ENCODE measurements at places on chromosomes 3 and 15.

GRCh38 chr3:150372320-150372719, 35.8 kb upstream of the TSC22D2 start:
- no peak for DNase-seq

DNA sequence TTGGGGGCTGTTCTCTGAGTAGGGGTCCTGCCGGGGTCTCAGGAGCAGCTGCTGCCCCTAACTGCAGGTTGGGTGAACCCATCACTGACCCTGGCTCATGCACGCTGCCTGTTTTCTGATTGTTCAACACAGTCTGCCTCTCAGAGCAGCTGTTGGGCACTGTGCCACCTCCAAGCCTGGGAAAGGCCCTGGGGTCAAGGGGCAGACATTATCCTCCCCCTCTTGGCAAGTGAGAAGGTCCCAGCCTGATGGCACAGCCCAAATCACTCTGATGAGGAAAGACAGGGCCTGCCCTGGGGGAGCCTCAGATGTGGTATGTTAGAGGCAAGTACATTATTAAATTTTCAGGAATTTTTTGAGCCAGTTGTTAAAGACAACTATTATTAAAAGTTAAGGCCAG, 14.1 kb upstream of the GNAT1 start:
- DNase-seq = no peak

GRCh38 chr3:110542552-110543150, 529.0 kb upstream of the NECTIN3 start:
- no peak for DNase-seq

DNA sequence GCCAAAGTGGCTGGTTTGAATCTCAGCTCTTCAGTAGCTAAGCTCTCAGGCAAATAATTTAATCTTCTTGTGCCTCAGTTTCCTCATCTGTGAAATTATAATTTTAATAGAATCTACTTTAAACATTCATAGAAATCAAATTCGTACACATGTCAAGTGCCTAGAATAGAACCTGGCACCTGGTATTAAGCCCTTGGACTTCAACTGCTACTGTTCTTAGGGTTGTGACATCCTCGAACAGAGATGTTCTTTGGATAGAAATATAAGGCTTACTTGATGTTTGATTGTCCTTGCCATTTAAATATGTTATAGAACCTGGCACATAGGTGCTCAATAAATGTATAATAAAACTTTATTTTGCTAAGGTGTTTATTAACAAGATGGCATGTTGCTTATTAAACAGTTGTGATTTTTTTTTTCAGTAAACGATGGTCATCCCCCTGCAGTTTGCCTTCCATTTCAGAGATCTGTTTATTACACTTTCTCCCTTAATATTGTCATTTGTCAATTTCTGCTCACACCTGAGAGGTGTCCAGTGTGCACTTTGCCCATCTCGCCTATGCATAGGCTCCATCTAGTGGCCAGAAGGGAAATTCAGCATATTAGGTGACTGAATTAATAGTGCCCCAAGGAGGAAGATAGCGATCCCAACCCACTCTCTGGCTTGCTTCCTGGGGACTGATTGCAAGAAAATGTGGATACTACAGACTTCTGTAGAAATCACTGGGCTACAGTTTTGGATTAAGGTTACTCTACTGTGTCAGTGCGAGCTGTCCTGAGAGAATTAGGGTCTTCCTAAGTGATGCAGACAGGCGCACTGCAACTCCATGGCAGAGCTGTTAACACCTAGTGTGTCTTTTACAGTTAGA, 10.7 kb downstream of the IGF1R start:
- DNase-seq = no peak

DNA sequence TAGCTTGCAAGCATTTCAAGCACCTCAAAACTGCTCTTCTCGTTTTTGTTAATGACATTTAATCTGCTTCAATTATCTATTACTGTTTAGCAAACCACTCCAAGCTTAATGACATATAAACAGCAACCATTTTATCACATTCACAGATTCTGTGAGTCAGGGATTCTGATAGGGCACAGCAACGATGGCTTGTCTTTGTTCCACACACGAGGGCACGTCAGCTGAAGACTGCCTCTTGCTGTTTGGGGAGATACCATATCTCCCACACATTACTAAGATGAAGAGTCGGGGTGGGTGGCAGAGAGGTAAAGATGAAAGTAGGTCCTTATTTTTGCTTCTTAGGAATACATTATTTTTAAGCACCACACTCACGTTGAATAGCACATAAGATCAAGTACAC, 19.3 kb downstream of the CPOX start:
- DNase-seq = no peak

DNA sequence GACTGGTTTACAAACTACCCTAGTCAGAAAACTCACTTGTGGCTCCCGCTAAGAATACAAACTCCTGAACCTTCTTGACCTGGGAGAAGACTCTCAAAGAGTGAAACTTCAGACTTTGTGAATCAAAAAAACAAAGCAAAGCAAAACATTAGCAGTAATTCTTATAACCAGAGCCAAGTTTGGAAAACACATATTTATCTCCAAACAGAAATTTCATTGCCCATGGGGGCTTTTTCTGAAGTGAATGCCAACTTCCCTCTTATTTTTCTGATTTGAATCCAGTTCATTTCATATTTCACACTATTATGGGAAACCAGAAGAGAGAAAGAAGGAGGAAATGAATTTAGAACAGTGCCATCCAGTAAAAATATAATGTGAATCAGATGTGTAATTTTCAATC, 55.7 kb upstream of the ZNF385D start:
- no peak for DNase-seq

- DNase-seq = no peak
Measured at GRCh38 chr3:149547954-149548668, 73.6 kb downstream of the TM4SF4 start.
